ENCODE measurements at places on chromosomes 11 and 22. TPM values are rescaled to one million over a fixed set of nuclear protein-coding genes. Genes with fewer than 3 reads are reported as not detected.
A peak's percentile ranks its signal among the peaks of the same experiment; 100 is the strongest.

GRCh38 chr11:35676611-35676965 is 14.0 kb downstream of the TRIM44 start:
- no peak for DNase-seq

DNA sequence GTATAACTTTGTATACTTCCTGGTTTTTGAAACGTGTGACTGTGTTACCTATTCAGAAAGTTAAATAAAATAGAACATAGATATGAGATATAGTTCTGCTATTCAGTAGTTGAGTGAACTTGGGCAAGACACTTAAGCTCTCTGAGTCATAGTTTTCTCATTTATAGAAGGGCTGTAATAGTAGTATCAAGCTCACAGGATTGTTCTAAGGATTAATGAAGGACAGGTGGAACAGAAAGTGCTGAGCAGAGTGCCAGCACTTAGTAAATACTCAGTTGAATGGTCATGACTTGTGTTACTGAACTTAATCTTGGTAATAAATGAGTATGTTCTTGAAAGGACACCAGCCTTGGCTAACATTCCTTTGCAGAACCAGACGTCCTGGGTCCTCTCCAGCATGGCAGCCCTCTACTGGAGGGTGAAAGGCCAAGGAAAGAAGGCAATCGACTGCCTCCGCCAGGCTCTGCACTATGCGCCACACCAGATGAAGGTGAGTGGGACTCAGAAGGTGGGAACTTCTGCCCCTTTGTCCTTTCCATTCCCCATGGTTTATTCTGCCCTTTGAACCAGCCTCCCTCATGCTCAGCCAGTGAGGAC is 131.2 kb downstream of the TTC17 start:
- DNase-seq = no peak

The SMDT1 gene
- 86.6 TPM for total RNA-seq

DNA sequence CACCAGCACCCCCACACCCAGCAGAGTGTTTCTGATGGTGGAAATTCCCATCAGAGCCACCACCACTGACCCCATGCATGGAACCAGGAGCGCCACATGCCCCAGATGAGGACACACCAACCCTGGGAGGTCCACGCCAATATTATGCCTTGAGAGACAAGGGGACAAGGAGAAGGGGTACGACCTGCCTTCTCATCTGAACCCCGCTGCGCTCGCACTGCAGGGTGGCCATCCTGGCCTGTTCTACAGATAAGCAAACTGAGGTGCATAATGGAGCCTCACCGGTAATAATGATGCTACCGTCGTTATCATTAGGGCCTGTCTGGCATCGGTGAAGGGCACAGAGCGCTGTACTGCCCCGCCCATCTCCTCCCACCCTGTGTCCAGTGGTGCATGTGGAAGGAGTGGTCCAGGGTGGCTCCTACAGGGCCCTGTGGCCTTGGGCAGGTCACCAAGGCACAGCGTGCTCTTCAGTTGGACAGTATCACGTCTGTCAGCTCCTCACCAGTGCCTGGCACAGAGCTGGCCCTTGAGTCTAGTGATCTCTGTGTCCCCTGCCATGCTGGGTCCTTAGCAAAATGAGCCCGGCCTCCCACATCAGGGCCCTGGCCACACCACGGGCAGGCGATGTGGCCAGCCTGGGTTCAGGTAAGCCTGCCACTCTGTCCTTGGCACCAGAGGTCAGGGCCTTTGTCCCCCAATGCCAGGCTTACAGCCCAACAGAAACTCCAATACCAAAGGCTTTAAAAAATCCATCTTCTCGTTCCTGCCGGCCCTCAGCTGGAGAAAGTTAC is 92.2 kb downstream of the PHF21B start:
- no peak for DNase-seq

The GGT1 gene
- total RNA-seq = 27.2 TPM

The KDM4E gene
- not detected for total RNA-seq

DNA sequence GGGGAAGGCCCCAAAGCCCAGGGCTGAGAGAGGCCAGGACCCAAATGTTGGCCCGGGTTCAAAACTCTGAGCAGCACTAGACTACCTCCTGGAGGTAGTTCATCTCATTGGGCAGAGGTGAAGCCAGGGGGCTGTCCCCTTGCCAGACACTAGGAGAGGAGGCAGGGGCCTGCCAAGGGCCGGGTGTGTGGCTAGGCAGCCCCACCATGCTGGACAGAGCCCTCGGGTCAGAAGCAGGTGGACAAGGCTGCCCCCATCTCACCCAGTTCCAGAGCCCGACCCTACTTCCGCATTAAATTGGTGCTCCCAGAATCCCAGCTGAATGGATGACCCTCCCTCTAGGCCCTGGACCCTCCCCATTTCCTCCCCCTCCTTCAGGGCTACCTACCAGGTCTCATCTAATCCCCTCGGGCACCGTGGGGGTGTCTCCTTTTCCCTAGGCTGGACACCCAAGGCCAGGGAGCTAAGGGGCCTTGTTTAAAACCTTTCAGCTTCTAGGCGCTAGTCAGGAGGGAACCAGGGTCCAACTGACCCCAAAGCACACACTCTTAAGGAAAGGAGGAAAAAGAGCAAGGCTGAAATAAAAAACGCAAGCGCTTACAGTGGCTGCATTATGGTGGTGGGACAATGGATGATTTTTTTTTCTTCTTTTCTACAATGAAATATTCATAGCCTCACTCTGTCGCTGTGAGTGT is 72.1 kb upstream of the TCF20 start:
- no peak for DNase-seq

- no peak for DNase-seq
Observed at GRCh38 chr11:44368886-44369285, 58.9 kb upstream of the ALX4 start.

The NPAS4 gene
- not detected for total RNA-seq

DNA sequence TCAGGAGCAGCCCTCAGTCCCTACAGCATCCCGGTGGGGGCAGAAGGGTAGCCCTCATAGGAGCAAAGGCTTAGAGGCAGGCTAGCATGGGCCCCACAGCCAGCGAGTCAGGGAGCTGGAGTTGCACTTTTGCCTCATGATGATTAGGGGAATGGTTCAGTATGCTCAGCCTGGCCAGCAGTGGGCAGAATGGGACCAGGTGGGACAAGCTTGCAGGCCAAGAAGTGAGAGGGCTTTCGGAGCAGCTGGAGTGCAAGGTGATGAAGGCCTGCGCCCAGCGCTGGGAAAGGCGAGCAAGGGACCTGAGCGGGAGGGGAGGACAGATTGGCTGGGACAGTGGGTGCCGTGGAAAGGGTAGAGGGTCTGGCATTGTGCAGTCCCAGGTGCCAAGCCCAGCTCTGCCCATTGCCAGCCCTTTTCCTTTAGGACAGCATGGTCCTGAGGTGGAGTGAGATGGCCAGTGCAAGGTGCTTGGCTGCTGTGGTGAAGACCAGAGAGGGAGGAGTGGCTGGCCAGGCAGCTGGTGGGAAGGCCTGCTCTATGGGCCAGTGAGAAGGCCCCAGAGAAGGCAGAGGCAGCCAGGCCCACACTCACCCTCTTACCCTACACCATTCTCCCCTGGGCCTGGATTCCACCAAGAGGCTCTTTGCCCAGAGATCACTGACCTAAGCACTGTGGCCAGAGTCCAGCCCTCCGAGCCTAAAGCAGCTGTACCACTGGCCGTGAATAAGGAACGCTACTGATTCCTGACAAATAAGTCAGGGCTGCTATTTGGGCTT is 47.9 kb upstream of the SUSD2 start:
- DNase-seq = peak; percentile 34
